ENCODE measurements at places on chromosomes 2 and 18.

DNA sequence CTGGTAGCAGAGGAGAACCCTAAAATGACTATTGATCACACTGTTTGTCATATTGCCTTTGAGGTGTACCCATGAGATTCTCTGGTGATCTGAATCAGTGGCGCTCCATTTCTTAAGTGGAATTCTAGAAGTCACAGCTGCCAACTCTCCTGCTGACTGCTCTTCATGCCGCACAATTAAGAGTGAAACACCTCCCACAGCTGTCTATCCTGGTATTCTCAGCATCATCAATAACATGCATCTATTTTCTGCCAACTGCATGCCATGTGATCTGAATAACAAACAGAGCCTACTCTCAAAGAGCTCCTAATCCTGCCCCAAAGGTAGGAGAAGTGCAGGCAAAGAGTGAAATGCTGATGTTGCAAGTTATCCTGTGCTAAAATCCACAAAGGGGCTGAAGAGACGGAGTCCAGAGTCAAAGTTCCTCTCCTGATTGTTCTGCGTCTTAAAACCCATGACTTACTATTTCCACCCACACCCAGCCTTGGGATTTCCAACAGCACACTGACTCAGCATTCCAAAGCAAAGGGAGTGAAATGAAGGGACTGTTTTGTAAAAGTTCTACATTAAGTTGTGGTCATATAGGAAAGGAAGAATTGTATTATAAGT is 13.7 kb upstream of the DAPL1 start:
- DNase-seq, result no peak

- DNase-seq, result peak; percentile 71
These were observed 461 bp downstream of the PRADC1 start for GRCh38 chr2:73232403-73233153.

- DNase-seq, result no peak
These were observed 167.2 kb upstream of the SERTAD2 start for GRCh38 chr2:64820901-64821300.

GRCh38 chr2:144162652-144163051 is 357.3 kb downstream of the ZEB2 start:
- peak; percentile 8 for DNase-seq

GRCh38 chr2:101341421-101341820 is 32.9 kb upstream of the RNF149 start:
- no peak for DNase-seq

DNA sequence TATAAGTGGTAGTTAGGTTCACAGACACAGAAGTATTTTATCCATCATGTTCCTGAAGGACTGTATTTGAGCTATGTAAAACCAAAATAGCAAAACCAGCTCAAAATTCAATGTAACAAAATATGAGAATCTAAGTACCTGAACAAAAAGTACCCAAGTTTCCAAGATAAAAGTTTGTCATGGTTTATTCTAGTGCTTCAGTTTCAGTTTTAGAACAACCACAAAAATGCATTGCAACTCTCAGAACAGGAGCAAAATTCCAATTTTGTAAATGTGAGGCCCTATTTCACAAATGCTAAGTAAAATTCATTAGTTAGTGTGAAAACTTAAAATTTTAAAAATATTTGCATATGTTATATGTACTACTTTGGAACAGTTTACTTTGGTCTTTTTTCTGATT is 5.0 kb upstream of the ALPK2 start:
- no peak for DNase-seq

DNA sequence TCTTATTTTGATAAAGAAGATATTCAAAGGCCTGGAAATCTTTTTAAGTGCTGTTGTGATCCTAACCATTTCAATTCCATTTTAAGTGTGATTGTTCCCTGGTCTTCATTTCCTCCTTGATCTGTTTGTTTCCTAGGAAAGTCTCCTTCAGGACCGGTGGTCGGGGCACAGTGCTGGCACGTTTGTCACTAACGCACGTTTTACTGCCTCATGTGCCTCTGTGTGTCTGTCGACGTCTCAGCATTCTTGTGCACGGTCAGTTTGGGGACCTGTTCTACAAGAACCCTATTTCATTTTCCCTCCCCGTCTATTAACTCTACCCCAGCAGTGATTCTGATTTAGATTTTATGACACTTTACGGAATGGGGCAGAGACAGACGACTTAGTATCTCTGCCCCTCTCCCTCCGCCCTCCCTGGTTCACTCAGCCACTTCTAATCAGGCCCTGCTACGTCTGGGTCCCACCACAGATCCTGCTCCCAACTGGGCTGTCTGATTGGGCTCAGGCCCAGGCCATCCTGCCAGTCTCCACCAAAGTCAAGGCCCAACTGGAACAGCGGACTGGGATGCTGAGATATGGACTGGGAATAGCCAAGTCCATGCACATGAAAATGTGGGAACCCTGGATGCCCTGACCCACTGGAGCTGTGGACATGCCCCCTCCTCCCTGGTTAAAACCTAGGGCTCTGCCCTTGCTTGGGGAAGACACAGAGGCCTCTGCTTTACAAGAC is 95.6 kb downstream of the TWIST2 start:
- DNase-seq, result no peak

DNA sequence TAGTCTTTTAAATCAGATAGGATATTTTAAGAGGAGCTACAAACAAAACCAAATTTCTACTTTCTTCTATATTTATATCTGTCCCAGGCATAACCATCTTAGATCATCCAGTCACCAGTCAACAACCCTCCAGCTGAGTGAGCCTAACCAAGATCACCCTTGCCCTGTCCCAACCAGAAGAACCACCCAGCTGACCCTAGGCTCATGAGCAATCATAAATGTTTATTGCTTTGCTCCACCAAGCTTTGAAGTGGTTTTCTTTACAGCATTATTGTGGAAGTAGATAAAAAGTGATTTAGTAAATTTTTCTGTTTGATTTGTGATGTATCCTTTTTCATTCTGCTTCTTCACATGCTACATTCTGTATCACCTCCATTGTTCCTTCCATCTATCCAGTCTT is 167.2 kb upstream of the PIEZO2 start:
- DNase-seq, result no peak

DNA sequence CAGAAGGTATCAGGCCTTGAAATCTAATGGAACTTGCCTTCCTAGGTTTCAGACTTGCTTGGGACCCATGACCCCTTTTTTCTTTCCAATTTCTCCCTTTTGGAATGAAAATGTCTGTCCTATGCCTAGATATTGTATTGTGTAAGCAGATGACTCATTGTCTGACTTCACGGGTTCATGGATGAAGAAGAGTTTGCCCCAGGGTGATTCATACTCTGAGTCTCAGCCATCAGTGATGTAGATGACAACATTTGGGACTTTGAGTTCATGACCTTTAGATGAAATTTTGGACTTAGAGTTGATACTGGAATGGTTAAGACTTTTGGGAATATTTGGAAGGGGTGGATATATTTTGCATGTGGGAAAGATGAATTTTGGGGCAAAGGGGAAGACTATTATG is 11.2 kb upstream of the SCYGR5 start:
- DNase-seq, result no peak

- no peak for DNase-seq
These were observed 139.9 kb upstream of the DNMT3A start for GRCh38 chr2:25481381-25482300.

DNA sequence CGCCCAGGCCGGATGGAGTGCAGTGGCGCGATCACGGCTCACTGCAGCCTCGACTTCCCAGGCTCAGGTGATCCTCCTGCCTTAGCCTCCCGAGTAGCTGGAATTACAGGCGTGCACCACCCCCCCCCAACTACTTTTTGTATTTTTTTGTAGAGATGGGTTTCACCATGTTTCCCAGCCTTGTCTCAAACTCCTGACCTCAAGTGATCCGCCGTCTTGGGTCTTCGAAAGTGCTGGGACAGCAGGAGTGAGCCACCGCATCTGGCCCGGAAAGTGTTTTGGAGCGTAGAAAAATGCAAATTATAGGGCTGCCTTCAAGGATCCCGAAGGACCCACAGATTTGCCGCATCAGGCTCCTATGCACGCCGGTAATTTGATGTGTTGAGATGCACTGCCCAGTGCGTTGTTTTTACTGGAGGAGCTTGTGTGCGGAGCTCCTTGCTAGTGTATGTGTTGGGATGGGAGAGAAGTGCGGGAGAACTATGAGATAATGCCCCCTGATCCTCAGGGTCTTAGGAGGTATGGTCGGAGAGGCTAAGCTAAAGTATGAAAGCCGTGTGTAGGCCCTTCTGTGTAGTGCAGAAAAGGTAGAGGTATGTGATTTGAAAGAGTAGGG is 1.2 kb upstream of the CLASP1 start:
- peak; percentile 71 for DNase-seq

DNA sequence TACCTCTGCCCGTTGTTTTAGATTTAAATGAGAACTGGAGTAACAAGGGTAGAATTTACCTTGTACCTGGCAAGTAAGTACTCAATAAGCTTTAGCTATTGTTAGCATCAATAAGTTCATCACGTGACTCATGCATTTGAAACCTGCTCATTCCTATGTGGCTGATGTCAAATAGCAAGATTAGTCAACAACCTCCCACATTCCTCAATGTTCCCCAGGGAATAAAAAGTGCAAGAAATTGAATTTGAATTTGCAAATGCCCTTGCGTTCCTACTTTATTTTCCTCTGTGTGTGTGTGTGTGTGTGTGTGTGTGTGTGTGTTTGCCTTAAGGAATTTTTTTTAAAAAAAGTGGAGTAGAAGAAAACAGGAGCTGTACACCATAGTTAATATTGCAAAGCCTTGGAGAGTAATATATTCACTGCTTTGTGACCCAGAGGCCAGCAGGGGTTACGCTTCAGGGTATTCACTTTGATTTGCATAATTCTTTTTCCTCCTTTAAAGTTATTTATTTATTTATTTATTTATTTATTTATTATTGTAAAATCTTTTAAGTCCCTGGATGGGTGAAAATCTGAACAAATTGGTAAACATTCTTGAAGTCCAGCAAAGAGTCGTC is 43.9 kb upstream of the DNAH7 start:
- no peak for DNase-seq

DNA sequence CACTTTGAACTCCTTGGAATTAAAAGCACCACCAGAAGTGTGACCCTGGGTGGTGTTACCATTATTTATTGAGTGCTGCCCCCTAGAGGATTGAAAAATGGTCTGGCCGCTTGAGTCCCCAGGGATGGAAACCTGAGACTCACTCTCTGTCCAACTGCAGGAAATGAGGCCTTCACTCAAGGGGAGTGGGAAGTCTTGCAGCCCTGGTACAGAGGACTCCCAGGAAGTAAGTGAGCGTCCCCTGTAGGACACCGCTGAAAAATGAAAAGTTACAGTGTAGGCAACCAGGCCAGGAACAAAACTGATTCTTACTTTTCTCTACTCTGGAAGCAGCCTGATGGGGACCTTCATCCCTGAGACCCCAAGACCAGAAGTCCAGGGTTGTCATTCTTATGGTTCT is 2.2 kb upstream of the NRP2 start:
- peak; percentile 86 for DNase-seq

- DNase-seq, result no peak
These were observed 88.9 kb upstream of the CYP26B1 start for GRCh38 chr2:72236445-72237067.

DNA sequence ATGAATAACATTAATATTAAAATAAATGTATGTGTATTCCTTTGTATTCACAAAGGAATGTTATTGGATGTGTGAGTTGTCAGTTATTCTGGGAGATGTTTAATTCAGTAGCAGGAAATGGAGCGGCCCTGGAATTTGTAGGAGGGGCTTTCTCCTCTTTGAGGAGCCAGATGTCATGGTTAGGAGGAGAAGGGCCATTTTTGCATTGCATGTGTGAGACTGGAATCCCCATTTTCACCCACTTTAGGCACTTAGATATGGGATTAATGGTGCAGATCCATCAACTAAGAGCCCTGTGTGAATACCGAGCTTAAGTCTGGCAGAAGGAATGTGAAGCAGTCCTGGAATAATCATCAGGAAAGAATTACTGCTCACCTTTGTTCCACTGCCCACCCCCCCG is 439.2 kb downstream of the PARD3B start:
- DNase-seq, result no peak

DNA sequence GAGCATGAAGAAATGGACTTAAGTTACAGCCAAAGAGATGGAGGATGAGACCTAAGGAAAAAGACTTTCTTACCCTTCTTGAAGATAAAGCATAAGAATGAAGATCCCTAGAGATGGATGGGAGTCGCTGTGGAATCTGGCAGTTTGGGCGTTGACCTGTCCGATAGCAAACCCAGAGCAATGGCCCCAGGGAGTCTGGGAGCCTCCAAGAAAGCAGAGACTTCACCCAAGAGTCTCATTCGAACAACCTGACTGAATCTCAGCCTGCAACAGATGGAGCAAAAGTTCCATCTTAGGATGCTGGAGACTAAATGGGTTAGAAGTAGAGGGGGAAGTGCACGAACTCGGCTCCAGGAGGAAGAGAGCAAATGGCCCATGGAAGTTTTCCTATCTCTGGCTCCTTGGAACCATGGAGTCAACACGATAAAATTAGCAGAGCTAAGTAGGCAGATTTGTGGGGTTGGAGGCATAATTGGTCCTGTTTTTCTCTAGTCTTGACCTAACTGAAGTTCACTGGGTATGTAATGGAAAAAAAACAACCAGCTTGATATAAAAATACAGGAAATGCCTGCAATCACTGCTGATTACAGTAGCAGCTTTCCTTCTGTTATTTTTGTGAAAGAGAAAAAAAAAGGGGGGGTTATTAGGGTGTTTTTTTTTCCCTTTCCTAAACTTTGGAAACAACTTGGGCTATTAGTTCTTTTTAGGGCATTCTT is 178.4 kb upstream of the EPAS1 start:
- DNase-seq, result no peak

DNA sequence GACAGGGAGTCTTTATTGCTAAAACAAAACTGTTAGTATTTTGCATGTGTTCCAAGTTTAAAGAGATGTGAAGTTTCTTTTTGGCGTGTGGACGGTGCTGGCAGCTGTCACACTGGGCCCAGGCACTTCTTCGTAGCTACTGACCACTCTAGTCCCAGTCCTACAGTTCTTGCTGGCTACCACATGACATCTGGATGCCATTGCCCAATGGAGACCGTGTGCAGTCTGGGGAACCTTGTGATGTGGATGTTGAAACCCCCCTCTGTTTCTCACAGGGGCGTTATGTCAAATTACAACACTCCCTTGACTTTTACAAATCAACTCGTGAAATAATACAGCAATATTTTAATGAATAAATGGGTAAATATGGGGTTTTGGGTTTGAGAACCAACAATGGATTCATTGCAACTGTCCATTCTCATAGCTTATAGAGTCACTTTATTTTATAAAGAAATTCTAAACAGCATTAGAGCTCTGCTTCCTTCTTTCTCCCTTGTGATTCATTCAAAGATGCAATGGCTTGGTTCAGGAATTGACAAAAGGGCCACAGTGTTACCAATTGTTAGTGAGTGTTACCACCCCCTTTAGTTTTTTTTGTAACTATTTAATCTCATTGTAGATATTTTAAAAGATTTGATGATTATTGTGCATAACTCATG is 1.2 kb downstream of the GPD2 start:
- no peak for DNase-seq
